ENCODE measurements at places on chromosomes 5 and 9. TPM values are rescaled to one million over a fixed set of nuclear protein-coding genes. Genes with fewer than 3 reads are reported as not detected.

The PCDHB9 gene
- not detected for total RNA-seq

The PCDHGB2 gene
- total RNA-seq, result 0.65 TPM

The PLPPR1 gene
- total RNA-seq, result not detected

The VCP gene
- total RNA-seq, result 280 TPM

The TAF1L gene
- not detected for total RNA-seq

The CCDC180 gene
- total RNA-seq, result 1.5 TPM

The FAXDC2 gene
- 1.3 TPM for total RNA-seq

The GARIN3 gene
- not detected for total RNA-seq

The PCDHAC2 gene
- total RNA-seq, result 0.25 TPM

The PROB1 gene
- 3.1 TPM for total RNA-seq

The OTULINL gene
- total RNA-seq, result 1.8 TPM

The HTR1A gene
- total RNA-seq, result not detected

The SHOC1 gene
- total RNA-seq, result not detected

The SH2D3C gene
- 0.25 TPM for total RNA-seq

The NDFIP1 gene
- 80.5 TPM for total RNA-seq

The PURA gene
- 4.4 TPM for total RNA-seq

The ACSL6 gene
- not detected for total RNA-seq

The ASTN2 gene
- total RNA-seq, result 5.2 TPM

The PCDHA7 gene
- 0.51 TPM for total RNA-seq

The SREK1IP1 gene
- 6.3 TPM for total RNA-seq

The TICAM2 gene
- total RNA-seq, result 0.89 TPM

The STKLD1 gene
- 0.49 TPM for total RNA-seq

The FGFR4 gene
- total RNA-seq, result 15.8 TPM

The ARL14EPL gene
- not detected for total RNA-seq

The KCNV2 gene
- not detected for total RNA-seq

The FNIP1 gene
- 10.6 TPM for total RNA-seq

The CBY3 gene
- 0.81 TPM for total RNA-seq

The EIF4EBP3 gene
- 0.98 TPM for total RNA-seq

The SMIM33 gene
- total RNA-seq, result not detected

The TAF11L10 gene
- total RNA-seq, result not detected

The SMIM32 gene
- total RNA-seq, result not detected

The ASPN gene
- not detected for total RNA-seq

The LHFPL2 gene
- total RNA-seq, result 31.6 TPM

Measured in mesangial cell (primary cell).